ENCODE measurements at places on chromosomes 16 and 17. TPM values are rescaled to one million over a fixed set of nuclear protein-coding genes. Genes with fewer than 3 reads are reported as not detected.

GRCh38 chr16:83955218-83956130, 2.4 kb downstream of the OSGIN1 start:
- H3K4me3 ChIP-seq: no peak overlapping the region
- H3K36me3 ChIP-seq: peaks cover 12% of the 10 kb centered on the region
- peak overlapping the region; percentile 99 for H3K27ac ChIP-seq
- peaks cover 62% of the 10 kb centered on the region for H3K4me1 ChIP-seq
- no peaks in the 10 kb centered on the region for H3K27me3 ChIP-seq
- DNase-seq: peak; percentile 34

- no peaks in the 10 kb centered on the region for H3K27me3 ChIP-seq
- H3K27ac ChIP-seq: peak overlapping the region; percentile 41
- no peaks in the 10 kb centered on the region for H3K36me3 ChIP-seq
Observed at GRCh38 chr16:69410219-69410990, 14.0 kb upstream of the CYB5B start.

- H3K36me3 ChIP-seq: peaks cover 12% of the 10 kb centered on the region
- H3K4me1 ChIP-seq: peaks cover 55% of the 10 kb centered on the region
- H3K27me3 ChIP-seq: no peaks in the 10 kb centered on the region
- DNase-seq: no peak
Observed at GRCh38 chr17:47913050-47913449, 17.0 kb downstream of the SP2 start.

GRCh38 chr16:85461814-85462713, 151.1 kb upstream of the GSE1 start:
- H3K4me3 ChIP-seq: peak overlapping the region; percentile 60
- peaks cover 78% of the 10 kb centered on the region for H3K4me1 ChIP-seq
- peak overlapping the region; percentile 87 for H3K27ac ChIP-seq
- DNase-seq: peak; percentile 53
- no peaks in the 10 kb centered on the region for H3K36me3 ChIP-seq

DNA sequence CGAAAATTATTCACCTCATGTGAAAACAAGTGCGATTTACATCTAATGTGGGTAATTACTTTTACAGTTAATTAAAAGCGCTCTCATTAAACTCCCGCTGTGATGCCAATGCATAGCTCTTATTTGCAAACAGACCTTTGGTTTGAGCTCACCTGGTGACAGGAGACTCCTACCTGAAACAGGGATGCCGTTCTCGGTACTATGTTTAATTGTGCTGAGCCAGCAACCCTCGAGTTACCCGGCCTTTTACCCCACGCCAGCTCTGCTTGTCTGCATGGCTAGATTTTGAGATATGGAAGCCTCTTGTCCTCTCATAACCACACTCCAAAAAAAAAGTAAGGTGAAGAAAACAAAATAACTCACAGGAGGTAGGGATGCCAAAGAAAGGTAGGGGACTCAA, 690.4 kb upstream of the RBFOX1 start:
- peaks cover 48% of the 10 kb centered on the region for H3K27me3 ChIP-seq
- H3K4me1 ChIP-seq: no peaks in the 10 kb centered on the region
- H3K27ac ChIP-seq: no peak overlapping the region
- no peak overlapping the region for H3K4me3 ChIP-seq
- H3K36me3 ChIP-seq: no peaks in the 10 kb centered on the region

GRCh38 chr16:20873331-20873730, 26.8 kb downstream of the DCUN1D3 start:
- no peaks in the 10 kb centered on the region for H3K36me3 ChIP-seq
- DNase-seq: no peak
- peaks cover 93% of the 10 kb centered on the region for H3K4me1 ChIP-seq
- H3K27me3 ChIP-seq: no peaks in the 10 kb centered on the region

- H3K27me3 ChIP-seq: no peaks in the 10 kb centered on the region
- no peak for DNase-seq
- peak overlapping the region; percentile 91 for H3K27ac ChIP-seq
- peaks cover 41% of the 10 kb centered on the region for H3K36me3 ChIP-seq
- peaks cover 44% of the 10 kb centered on the region for H3K4me1 ChIP-seq
Observed at GRCh38 chr16:4765511-4766474, 1.2 kb downstream of the ZNF500 start.

DNA sequence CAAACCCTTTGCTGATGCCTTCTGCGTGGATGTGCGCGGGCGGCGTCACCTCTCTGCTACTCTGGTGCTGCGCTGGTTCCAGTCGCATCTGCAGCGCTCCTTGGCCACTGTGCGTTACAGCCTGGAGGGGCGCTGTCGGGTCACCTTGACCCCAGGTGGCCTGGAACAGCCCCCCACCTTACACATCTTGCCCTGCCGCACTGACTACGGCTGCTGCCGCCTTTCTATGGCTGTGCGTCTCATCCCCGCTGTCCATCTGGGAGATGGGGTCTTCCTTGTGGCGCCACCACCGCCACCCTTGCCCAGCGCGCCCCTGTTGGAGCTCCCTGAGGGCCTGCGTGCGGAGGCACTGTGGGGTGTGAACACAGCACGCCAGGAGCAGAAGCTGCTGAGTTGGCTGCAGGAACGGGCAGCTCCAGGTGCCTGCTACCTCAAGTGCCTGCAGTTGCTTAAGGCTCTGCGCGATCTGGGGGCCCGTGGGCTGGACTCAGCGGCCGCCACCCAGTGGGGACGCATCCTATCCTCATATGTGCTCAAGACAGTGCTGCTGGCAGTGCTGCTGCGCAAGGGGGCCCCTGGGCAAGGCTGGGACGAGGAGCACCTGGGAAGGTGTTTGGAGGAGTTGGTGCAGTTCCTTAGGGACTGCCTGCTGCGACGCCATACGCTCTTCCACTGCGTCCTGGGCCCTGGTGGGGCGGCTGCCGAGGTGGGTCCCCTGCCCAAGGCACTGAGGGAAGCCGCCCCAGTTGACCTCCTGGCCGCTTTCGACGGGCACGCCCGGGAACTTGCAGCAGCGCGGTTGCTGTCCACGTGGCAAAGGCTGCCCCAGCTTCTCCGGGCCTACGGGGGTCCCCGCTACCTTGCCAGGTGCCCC, 1.6 kb downstream of the ITPRIPL2 start:
- DNase-seq: peak; percentile 53
- peak overlapping the region; percentile 96 for H3K27ac ChIP-seq

DNA sequence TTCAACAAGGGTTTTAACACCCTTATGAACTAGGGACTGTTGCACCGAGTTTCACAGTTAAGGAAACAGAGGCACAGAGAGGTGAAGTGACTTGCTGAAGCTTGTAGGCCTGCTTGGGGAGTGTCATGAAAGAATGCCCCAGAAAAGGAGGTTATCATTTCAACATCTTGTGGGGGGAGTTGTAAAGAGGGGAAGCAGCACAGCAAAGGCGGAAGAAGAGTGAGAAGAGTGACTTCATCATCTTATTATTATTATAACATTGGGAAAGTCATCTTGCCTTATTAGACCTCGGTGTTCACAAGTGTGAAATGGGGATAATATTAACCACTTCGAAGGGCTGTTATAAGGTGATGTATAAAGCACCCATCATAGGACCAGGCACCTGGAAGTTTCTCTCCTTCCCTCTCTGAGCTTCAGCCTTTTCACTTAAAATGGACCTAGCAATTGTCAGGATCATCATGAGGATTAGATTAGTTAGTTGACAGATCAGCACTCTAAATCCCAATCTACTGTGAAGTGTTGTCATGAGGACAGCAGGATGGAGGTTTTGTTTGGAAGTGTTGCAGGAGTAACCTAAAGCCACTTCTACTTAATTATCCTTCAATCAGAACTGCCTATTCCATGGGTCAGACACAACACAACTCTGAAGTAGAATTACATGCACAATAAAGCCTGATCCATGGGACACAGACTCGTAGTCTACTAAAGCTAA, 2.3 kb downstream of the CCL4 start:
- H3K27ac ChIP-seq: no peak overlapping the region
- peaks cover 40% of the 10 kb centered on the region for H3K27me3 ChIP-seq
- no peak overlapping the region for H3K4me3 ChIP-seq

GRCh38 chr16:82062645-82063058, 27.6 kb downstream of the HSD17B2 start:
- H3K27me3 ChIP-seq: peaks cover 29% of the 10 kb centered on the region
- no peak overlapping the region for H3K27ac ChIP-seq
- no peak for DNase-seq
- H3K4me3 ChIP-seq: no peak overlapping the region

- H3K27me3 ChIP-seq: no peaks in the 10 kb centered on the region
- no peak for DNase-seq
- H3K4me3 ChIP-seq: no peak overlapping the region
- no peak overlapping the region for H3K27ac ChIP-seq
Observed at GRCh38 chr16:10729104-10730048, 14.3 kb upstream of the NUBP1 start.

GRCh38 chr17:79160980-79161636, 86.5 kb downstream of the ENGASE start:
- H3K4me1 ChIP-seq: no peaks in the 10 kb centered on the region
- H3K36me3 ChIP-seq: no peaks in the 10 kb centered on the region
- peaks cover 94% of the 10 kb centered on the region for H3K27me3 ChIP-seq
- H3K4me3 ChIP-seq: no peak overlapping the region

CARD14 gene
- 0.49 TPM for total RNA-seq

CRYM gene
- total RNA-seq: 147 TPM

Measured in left ventricle myocardium inferior (tissue), 1 donor.